Fibroblast of lung (primary cell): ENCODE measurements at places on chromosomes 5 and 9.

DNA sequence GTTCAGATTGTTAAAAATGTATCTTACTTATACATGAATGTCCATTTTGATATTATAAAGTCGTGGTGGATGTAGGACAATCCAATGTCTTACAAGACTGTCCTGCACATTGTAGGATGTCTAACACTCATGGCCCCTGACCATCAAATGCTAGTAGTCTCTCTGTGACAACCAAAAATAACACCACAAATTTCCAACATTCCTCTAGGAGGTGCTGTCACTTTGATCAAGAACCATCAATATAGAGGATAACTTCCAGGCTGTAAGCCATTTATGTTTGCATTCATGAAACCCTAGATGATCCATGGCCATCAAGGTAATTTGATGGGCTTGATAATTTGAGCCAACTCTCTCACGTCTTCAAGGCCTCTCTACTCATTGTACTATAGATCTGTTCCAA is 20.5 kb upstream of the ZFR start:
- DNase-seq: no peak

DNA sequence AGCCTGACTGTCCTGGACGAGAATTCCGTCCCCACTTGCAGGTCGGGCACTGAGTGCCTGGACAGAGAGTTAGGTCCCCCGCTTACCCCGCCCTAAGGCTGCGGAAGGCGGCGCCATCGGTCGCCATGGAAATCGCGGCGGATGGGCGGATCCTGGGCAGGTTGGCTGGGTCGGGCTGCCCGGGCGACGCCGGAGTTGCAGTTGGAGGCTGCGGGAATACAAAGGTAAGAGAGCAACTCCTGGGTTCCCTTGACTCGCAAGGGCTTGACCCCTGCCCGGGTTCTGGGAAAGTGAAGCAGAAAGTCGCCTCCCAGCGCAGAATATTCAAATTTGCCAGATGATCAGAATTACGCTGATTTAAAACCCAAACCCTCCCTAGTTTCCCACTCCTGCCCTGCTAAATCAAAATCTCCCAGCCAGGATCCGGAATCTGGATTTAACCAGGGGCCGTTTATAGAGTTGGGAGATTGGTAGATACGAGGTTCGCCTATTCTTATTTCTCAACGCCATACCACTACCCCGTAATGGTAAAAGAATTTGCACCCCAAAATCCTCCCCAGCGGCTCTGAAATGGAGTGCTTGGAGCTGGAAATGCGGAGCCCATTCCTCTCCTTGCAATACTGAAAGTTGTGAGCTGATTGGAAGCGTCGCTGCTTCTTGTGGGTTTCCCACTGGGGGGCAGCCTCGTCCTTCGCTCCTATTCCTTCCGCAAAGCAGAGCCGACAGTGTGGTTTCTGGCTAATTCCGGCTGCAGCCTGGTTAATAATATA is 156.4 kb upstream of the RASEF start:
- peak; percentile 69 for DNase-seq

GRCh38 chr5:73306078-73306719 is 133.2 kb downstream of the TMEM174 start:
- no peak for DNase-seq

GRCh38 chr5:8299716-8300115 is 430.8 kb downstream of the MTRR start:
- DNase-seq: no peak
